Posterior cingulate gyrus (tissue), 11 donors: ENCODE measurements at places on chromosomes 6 and 20.

DNA sequence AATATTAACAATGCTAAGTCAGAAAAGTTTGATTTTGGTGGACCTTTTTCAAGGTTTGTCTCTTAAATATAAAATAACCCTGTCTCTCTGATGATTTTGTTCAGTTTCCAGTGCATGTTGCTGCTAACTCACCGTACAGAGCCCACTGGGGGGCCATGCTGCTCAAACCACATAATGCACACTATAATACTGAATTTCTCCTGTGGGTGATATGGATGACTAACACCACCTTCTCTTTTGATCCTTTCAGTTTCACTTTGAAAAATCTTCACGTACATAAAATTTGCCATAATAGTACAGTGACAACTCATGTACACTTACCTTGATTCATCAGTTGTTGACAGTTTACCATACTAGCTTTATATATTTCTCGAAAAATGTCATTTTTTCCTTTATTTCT lies 506.6 kb upstream of the MAN1A1 start:
- DNase-seq = no peak

- peak; percentile 18 for DNase-seq
These were observed at the start of gene TPBG for GRCh38 chr6:82363428-82364086. TSS of gene TPBG (plus strand) at chr6:82363817. CDS start at chr6:82364962, 1,145 bp downstream.

- no peak for DNase-seq
These were observed 169.5 kb downstream of the OTOR start for GRCh38 chr20:16917636-16918035.

DNA sequence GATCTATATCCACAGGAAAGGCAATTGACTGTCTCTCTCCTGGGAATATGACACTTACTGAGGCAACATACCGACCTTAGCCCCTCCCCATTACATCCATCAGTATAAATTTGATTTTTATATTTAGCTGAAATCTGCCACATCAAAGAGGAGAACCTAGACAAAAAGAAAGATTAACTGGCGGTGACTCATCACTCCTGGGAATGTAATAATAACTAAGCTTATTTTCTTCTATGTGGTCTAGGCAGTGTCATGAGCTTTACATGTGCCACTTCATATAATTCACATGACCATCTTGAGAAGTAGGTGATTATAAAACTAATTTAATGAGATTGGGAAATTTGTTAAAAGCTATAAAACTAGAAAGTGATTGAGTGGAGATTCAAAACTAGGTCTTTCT lies 520.0 kb upstream of the HS3ST5 start:
- DNase-seq = no peak

DNA sequence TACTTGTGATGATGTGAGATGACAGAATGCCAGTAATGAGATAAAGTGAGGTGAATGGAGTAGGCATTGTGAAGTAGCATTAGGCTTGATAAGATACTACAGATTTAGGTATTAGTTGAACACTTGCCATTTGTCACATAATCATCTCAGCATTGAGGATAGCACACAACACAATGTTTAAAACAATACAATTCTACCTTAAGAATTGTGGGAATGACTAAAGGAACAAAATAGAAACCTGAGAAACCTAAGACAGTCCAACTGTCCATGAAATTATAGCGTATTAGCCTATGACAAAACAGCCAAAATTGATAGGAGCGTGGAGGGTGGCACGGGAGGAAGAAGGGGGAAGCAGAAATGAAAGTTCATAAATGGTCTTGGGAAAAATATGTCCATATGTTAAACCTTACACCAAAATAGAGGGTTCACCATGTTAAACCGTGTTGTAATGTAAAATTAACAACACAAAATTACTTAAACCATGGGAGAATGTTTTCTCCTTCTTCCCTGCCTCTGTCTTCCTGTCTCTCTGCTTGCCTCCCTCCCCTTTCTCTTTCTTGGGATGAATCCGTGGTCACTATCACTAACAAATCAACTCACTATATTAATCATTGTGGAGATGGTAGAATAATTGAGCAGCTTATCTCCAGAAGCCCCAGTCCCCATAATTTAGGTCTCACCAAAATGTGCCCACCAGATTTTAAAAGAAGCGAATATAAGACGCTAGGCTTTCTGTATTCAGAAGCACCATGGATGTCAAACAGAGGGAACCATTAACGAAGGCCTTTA lies 33.0 kb upstream of the HFE start:
- no peak for DNase-seq

DNA sequence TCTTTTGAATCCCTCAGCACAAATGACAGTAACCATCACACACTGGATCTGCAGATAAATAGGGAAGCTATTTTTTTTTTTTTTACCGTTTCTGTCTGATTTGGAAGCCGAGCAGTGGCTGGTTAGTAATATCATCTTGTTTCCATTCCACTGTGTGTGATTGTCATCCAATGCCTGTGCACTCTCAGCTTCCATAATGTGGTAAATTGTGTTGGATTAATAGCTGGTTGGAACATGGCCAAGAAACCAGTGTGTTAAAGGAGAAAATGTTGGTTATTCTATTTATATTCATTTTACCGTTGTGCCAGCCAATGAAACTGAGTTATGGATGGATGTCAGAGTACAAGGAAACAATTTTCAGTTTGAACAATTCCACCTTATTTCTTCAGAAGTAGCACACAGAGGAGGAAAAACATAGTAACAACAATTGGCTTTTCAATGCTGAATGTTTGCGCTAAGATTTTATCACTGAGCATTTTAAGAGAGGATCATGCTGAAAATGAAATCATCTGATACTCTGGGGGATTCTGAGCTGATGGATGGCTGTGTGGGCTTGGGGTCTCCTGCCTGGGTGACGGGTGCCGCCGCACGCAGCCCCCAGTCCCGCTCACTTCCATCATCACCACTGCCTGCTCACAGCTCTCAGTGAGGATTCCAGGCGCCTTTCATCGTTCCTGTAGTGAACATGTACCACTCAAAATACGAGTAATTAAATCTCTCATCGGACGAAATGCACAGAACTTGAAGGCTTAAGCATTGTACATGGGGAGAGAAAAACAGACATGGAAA lies 40.7 kb upstream of the EXOC2 start:
- DNase-seq = no peak
